ENCODE measurements at places on chromosomes 6 and 20.

DNA sequence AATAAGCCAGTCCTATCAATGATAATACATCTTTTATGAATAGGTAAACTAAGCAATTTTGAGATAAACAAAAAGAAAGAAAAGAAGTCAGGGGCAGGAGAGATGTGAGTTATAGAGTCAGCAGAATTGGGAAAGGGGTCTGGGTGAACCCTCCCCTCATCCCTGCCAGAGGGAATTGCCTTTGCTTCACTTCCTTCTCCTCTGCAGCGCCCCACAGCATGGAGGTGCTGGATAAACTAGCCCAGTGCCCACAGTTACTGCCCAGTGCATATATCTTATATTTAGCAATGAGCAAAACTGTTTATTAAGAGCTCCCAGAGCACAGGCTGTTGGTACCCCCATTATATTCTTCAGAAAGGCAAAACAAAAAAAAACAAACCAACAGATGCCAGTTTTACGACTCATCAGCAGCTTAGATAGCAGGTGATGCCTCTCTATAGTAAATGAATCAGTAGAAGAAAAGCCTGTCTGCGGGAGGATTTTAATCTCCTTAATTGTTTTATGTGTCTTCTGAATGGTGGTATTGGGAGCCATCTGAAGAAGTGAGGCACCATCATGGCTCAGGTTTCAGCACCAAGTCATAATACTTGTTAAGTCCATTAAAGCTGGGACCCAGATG lies 419.2 kb downstream of the EPM2A start:
- no peak for DNase-seq

GRCh38 chr20:4688305-4688704 lies 33.4 kb upstream of the PRND start:
- DNase-seq, result no peak

DNA sequence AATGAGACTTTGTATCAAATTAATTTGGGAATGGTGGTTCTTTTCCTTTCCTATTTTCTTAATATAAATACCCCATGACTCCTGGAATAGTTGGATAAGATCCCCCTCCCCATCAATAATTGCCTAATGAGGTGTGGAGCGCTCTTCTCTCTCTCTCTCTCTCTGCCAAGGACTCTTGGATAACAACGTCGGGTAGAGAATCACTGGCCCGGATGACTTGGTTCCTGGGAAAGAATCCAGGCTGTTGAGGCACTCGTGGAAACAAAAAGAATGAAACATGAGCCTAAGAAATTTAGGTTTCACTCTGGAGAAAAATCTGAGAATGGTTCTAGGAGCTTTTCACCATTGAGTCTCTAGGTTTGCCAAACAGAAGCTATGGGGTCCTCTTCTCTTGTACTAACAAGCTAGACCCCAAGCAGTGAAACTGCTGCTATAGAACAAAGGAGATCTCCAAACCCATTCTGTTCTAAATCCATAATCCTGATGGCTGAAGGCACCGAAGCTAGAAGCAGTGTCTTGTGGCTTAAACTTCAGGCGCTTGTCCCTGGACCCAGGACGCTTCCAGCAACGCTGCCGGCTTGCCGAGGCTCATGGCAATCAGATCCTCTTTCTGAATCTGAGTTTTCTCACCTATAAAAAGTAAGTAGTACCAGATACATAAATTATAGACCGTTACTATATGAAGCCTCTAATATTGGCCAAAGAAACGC lies 241.6 kb upstream of the BTBD3 start:
- DNase-seq, result no peak

DNA sequence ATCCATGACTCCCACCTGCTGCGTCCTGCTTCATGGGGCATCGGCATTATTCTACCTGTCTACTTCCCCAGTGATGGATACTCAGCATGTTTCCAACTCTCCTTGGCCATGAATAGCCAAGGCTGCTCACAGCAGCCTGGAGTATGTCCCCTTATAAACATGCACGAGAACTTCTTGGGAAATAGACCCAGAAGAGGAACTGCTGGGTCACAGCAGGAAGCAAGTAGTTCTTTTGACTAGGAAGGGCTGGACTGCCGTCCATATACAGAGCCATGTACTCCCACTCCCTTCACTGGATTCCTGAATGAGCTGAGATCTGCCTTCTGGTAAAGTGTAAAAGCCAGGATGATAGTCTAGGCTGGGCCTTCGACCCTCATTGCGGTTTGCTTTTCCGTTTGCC lies 106.3 kb upstream of the KCNK16 start:
- DNase-seq, result no peak

- no peak for DNase-seq
Observed at GRCh38 chr6:106674541-106675229, 45.3 kb downstream of the QRSL1 start.

DNA sequence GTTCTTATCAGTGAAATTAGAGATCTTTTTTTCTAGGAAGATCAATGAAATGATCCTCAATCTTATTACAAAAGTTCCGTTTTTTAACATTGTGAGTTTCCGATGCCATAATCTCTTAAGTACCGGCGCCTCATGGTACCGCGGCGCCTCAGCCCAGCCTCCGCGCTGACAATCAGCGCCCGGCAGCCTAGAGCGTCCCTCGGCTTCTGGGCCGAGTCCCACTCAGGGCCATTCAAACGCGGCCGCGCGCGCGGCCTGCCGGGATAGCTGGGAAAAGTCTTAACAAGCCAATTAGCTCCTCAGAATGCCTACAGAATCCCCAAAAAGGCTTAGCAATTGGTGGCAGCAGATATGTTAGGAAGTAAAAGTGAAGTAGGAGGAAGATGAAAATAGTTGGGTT lies 204.8 kb downstream of the ADGB start:
- DNase-seq, result no peak

DNA sequence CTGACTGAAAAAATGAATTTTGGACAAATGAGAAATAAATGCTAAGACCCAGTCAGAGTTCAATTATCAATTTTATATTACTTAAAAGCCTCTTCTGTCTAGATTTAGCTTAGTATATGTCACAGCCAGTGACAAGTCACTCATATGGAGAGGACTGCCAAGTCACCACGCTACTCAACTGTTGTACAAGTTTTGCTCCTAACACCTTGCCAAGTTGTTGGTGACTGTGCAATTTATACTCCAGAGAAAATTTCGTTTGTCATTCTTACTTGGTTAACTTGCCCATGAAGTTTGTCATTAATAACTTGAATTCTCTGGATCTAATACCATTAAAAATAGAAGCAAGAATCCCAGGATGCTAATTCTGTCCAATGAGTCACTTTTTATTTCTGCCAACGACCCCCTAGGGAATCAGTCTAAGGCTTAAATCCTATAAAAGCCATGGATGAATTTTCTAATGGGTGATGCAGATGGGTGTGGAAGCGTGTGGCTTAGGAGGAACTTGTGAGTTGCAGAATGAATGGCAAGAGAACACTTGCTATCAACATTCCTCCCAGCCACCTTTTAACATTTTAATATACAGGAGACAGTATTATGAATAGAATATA lies 30.4 kb upstream of the FBXO30 start:
- no peak for DNase-seq

- DNase-seq, result no peak
Observed at GRCh38 chr20:32226391-32226790, 18.7 kb downstream of the POFUT1 start.

DNA sequence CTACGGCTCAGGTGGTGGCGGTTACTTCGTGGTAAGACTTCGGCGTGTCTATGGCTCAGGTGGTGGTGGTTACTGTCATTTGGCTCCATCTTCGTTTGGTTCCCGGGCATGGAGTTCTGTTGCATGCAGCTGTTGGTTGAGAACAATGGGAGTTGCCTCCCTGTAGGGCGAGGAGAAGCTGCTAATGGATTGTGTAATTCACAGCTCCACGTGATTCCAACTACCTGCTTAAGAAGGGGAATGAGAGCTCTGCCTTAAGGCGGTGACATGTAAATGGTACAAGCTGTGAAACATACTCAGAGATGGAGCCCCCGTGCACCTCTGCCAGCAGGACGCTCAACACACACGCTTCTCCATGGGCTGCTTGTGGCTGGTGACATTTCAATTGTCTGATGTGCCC lies 12.4 kb upstream of the DACT2 start:
- DNase-seq, result no peak

DNA sequence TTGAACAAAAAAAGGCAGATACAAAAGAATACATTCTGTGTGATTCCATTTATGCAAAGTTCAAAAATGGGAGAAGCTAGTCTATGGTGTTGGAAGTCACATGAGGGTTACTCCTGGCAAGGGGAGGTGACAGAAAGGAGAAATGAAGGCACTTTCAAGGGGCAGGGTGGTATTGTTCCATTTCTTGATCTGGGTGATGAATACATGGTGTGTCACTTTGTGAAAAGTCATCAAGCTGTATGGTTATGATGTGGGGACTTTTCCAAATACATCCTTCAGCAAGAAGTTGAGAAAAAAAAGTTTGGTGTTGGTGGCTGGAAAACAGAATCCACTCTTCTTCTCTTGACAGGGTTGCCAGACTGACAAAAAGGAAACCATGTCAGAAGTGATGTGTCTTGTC lies 60.6 kb upstream of the MDGA1 start:
- no peak for DNase-seq

GRCh38 chr20:49785149-49785851 lies 27.3 kb upstream of the SLC9A8 start:
- no peak for DNase-seq

GRCh38 chr6:31870385-31870921 lies 7.8 kb upstream of the NEU1 start:
- DNase-seq, result no peak

DNA sequence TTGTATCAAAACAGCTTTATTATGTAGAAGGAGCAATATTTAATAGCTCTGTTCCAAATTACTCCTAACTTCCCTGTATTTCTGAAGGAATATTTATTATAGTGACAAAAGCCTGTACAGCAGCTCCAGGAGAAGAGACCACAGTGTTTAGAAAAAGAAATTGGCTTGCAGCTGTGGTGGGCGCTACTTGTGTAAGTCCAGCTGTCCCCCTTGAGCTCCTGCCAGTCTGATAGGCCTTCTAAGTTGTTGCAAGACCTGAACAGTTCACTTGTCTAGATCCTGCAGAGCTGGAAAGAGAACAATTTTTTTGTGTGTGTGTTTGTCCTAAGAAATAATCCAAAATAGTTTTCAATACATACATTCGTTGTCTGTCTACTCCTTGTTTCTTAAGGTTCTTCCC lies 86.6 kb downstream of the JARID2 start:
- DNase-seq, result no peak

DNA sequence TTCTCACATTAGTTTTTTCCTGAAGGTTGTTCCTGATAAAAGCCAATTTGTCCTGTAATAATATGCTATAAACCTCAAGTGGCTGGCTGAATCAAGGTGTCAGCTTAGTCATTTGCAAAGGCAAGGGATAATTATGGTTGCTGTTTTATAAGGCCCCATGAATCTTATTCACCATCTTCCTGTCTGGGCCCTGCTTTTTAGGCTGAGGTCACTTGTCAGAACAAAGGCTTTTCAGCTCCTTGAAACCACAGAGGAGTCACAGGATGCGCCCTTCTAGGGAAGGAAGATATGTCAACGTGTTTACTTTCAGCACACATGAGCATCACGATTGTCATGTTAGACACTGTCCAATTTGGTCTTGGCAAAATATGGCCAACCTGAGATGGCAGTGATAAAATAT lies 64.8 kb upstream of the NAA20 start:
- DNase-seq, result no peak

- no peak for DNase-seq
Observed at GRCh38 chr6:35043381-35044130, 97.6 kb downstream of the TCP11 start.

DNA sequence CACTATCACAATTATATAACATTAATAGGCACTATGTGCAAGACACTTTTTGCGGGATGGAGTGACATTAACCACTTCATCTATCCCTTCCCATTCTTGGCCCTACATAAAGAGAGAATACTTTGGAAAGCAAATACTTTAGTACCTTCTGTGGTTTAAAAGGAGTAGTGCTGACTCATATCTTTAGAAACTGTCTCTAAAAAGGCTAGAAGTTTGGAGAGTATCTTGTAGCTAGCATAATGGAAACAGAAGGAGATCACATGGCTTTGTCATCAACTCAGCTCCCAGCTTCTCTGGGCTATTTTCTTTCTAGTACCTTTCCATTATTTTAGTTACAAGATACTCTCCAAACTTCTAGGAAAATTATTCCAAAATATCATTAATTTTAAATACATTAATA lies 157.5 kb downstream of the ADGRG6 start:
- DNase-seq, result no peak

GRCh38 chr6:37838219-37838921 lies 18.8 kb downstream of the ZFAND3 start:
- DNase-seq, result no peak

- DNase-seq, result no peak
Observed at GRCh38 chr6:69816026-69816425, 19.2 kb upstream of the LMBRD1 start.

DNA sequence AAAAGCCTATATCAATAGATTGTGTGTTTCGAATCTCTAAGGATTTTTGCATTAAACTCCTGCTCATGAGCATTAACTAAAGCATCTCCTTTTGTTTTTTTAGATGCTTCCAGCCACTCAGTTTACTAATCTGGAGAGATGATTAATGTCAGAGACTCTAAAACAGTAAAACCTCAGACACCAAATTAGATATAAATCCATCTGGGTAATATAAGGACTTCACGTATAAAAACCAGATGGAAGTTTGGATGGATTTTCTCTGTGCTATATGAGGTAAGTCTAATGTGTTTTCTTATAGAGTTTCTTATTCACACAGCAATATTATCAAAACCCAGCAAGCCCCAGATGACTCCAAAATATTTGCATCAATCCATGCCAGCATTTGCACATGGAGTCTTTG lies 137.2 kb downstream of the SYNE1 start:
- no peak for DNase-seq

- DNase-seq, result no peak
Observed at GRCh38 chr20:9294041-9294440, 220.3 kb upstream of the LAMP5 start.

DNA sequence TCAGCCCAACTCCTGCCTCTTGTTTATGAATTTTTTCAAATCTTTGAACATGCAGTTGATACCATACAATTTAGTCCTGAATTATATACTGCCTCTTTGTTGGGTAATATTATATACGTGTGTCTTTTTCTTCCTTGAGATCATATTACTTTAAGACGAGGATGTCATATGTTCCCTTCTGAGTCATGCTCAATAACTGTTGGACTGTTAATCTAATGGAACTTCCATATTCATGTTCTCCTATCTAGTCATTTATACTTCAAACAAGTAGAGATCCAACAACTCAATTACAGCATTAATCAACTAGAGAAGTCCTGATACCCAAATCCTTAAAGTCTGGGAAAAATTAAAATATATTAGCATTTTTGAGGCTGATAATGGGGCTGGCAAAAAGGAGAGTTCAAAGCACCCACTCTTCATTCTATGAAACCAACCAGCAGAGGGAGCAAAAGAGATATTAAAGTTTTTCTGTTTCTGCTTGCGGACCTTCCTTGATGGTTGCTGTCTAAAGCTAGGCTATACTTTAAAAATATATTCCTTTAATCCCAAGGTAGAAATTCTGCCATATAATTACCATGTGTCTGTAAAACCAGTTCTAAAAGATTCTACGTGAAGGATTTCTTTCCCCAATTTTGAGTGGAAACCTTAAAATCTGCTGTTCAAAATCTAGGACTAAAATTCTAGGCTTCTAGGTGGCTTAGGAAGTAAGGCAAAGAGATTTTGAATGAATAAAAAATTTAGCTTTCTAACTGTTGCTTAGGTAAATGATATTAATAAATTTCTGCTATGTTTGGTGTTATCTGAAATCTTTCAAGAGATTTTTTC lies 498.9 kb downstream of the BCKDHB start:
- DNase-seq, result peak; percentile 29

GRCh38 chr6:117592983-117593759 lies 9.1 kb downstream of the GOPC start:
- no peak for DNase-seq

- no peak for DNase-seq
Observed at GRCh38 chr6:93083337-93084230, 335.8 kb downstream of the EPHA7 start.

All from iPS DF 6.9 (cell line).